Esophagus squamous epithelium (tissue), 5 donors: ENCODE measurements at places on chromosomes 7 and 10.

- DNase-seq = no peak
Measured at GRCh38 chr7:101960985-101961708, 143.7 kb downstream of the CUX1 start.

GRCh38 chr10:86540016-86540415 is 18.4 kb upstream of the WAPL start:
- no peak for DNase-seq

- DNase-seq = no peak
Measured at GRCh38 chr10:76382381-76382851, 951.0 kb downstream of the LRMDA start.

GRCh38 chr10:13102002-13102794 is 2.2 kb downstream of the OPTN start:
- DNase-seq = no peak

- no peak for DNase-seq
Measured at GRCh38 chr10:13673156-13673555, 86.4 kb downstream of the PRPF18 start.

GRCh38 chr10:132654121-132654571 is 116.6 kb downstream of the INPP5A start:
- DNase-seq = no peak

GRCh38 chr7:31981874-31982390 is 88.3 kb downstream of the PDE1C start:
- no peak for DNase-seq
